ENCODE measurements at places on chromosomes 1 and 21.

DNA sequence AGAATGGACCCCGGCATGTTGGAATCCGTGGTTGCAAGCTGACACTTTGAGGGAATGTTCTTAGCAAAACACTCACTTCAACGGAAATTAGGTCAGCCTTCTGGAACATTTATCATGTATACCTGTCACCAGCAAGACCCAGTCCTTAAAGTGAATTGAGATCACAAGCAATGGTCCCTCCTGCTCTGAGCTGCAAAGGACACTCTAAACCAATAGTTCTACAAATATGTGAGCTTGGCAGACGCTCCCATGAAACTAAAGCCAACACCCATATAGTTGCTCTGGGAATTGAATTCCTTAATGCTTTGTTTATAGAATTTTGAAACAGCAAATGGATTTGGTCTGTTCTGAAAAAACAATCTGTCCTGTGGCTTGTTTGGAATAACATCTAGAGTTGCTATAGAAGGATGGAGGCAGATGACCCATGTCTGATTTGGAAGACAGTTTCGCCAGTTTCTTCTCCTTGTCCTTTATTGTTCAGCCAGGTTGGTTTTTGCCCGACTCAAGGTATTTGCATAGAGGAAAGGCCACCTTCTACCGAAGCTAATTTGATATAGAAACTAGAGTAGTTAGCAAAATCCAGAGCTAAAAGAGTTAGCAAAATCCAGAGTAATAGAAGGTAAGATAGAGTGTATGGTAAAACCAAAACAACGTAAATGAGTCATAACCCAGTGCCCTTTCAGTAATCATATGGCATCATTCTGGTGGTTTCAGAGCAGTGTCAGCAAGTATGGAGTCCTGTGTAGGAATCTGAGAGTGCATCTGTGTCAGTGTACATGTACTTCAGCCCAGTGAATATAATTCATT is 236.2 kb downstream of the NFIA start:
- peaks cover 6% of the 10 kb centered on the region for H3K27me3 ChIP-seq
- H3K36me3 ChIP-seq, result no peaks in the 10 kb centered on the region
- H3K27ac ChIP-seq, result no peak overlapping the region
- DNase-seq, result no peak
- no peak overlapping the region for H3K4me3 ChIP-seq
- H3K4me1 ChIP-seq, result no peaks in the 10 kb centered on the region

GRCh38 chr1:18325136-18325535 is 155.6 kb upstream of the KLHDC7A start:
- no peak overlapping the region for H3K27ac ChIP-seq
- no peaks in the 10 kb centered on the region for H3K36me3 ChIP-seq
- H3K4me1 ChIP-seq, result no peaks in the 10 kb centered on the region

DNA sequence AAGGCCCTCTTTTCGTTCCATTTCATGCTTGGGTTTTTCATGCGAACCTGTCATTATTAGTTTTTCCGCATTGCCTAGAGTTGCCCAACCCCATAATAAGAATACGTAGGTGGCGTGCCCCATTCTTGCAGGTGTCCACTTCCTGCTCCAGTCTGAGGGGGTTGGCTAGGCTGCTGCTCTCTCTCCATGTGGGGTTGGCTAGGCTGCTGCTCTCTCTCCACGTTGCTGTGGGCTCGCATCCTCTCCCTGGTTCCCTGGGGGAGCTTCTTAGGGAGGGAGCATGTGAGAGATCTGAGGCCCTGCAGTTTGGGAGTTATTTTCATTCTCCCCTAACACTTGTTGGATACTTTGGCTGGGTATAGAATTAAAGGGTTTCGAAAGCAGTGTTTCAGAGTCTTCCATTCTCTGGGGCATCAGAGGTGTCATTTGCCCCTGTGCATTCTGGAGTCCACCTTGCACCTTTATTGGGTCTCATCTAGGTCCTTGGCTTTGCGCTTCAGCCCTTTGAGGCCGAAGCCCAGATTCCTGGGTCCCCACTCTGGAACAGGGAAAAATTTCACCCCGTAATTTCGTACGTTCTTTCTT is 8.6 kb downstream of the C1orf35 start:
- no peaks in the 10 kb centered on the region for H3K27me3 ChIP-seq
- peaks cover 52% of the 10 kb centered on the region for H3K4me1 ChIP-seq
- H3K27ac ChIP-seq, result no peak overlapping the region
- no peak for DNase-seq
- peaks cover 67% of the 10 kb centered on the region for H3K36me3 ChIP-seq
- H3K4me3 ChIP-seq, result no peak overlapping the region

DNA sequence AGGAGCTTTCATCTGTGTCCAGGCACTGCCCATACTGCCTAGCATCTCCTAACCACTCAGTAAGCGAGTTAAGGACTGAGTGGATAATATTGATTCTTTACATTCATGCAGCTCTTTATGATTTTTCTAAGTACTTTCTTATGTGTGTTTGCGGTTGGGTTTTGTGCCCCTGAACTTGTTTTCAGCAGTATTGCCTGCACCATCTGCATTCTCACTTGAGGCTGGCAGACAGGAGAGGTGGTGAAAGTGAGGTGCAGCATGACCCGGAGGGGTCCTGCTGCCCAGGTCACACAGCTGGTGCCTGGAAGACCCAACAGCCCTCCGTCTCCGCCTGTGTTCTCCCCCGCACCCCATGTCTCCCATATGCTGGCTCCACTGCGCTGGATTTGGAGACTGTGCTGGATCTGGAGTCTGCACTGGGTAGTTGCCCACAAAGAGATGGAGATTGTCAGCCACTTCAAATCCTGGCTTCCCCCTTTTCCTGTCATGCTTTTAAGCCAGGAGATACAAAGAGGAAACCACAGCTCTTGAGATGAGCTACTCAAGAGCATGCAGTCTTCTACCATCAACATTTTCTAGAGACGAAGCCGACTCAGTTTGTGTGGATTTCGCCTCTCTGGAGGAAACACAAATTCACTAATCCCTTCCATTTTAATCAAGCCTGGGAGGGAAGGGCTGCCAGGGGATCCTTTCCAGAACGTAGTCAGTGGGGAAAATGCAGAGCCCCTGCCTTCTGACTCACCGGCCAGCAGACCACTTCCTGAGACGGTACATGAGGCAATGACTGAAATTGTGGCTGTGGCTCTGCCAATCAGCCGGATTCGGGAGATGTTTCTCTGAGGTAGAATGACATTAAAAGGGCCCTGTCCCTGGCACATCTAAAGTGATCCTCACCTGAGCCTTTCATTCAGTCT is 71.7 kb upstream of the ANGPTL1 start:
- H3K4me1 ChIP-seq, result no peaks in the 10 kb centered on the region
- H3K4me3 ChIP-seq, result no peak overlapping the region
- no peak overlapping the region for H3K27ac ChIP-seq
- no peaks in the 10 kb centered on the region for H3K36me3 ChIP-seq
- peaks cover 5% of the 10 kb centered on the region for H3K27me3 ChIP-seq

DNA sequence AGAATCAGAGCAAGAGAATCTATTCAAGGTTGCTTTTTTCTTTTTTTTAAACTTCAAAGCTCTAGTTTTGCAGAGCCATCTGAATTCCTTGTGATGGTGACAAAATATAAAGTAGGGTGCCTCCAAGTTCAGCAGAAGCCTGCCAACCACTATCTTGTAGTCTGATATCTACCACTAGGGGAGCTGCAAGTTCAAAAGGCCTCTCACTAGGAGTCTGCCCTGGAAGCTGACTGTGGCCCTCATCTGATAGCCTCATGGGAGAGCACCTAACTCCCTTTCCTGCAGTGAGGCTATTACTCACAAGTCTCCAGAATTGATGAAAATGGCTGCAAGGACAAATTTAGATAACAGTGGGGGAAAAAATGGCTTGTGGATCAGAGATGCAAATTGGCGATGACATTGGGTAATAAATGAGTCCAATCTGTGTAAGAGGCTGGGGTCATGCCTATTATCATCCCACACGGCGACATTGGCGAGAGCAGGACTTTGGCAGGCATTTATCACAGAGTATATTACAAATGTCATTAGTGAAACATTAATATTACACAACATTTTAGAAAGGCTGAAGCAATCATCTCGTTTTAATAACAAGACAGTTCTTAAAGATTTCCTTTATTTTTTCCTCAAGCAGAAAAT is 10.7 kb upstream of the ZP4 start:
- no peak for DNase-seq
- no peaks in the 10 kb centered on the region for H3K4me1 ChIP-seq
- H3K4me3 ChIP-seq, result no peak overlapping the region
- no peak overlapping the region for H3K27ac ChIP-seq
- no peaks in the 10 kb centered on the region for H3K36me3 ChIP-seq
- H3K27me3 ChIP-seq, result no peaks in the 10 kb centered on the region

DNA sequence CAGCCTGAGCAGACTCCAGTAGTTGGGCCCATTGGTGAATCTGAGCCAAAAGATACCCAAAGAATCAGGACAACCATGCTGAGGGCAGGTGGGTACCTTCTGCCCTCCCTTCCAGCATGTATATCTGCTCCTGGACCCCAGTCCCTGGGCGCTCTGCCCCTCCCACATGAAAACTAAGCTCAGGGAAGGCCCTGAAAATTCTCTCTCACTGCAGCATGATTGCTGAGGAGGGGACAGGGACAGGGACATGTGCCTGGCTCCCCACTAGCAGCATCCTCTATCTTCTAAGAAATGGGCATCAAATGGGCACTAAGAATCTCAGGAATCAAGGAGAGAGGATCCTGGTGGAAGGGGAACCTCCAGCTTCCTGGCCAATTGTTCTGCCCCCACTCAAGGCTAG is 446.0 kb downstream of the MATN1 start:
- H3K4me3 ChIP-seq, result no peak overlapping the region
- no peak overlapping the region for H3K27ac ChIP-seq
- peaks cover 11% of the 10 kb centered on the region for H3K27me3 ChIP-seq
- H3K4me1 ChIP-seq, result no peaks in the 10 kb centered on the region
- no peaks in the 10 kb centered on the region for H3K36me3 ChIP-seq

- H3K36me3 ChIP-seq, result peaks cover 84% of the 10 kb centered on the region
- H3K4me1 ChIP-seq, result peaks cover 71% of the 10 kb centered on the region
- H3K27ac ChIP-seq, result no peak overlapping the region
- no peak for DNase-seq
- H3K4me3 ChIP-seq, result no peak overlapping the region
- no peaks in the 10 kb centered on the region for H3K27me3 ChIP-seq
Measured at GRCh38 chr1:22080191-22080590, 27.7 kb downstream of the CDC42 start.

Measured in activated B cell treated with CpG ODN at 0.5 μM for 24 hours (primary cell).